ENCODE measurements at places on chromosomes 6 and 20. TPM values are rescaled to one million over a fixed set of nuclear protein-coding genes. Genes with fewer than 3 reads are reported as not detected.

GRCh38 chr6:44742828-44743372, 355.4 kb downstream of the CDC5L start:
- DNase-seq = no peak

- no peak for DNase-seq
Observed at GRCh38 chr20:39800111-39800510, 838.0 kb downstream of the DHX35 start.

DNA sequence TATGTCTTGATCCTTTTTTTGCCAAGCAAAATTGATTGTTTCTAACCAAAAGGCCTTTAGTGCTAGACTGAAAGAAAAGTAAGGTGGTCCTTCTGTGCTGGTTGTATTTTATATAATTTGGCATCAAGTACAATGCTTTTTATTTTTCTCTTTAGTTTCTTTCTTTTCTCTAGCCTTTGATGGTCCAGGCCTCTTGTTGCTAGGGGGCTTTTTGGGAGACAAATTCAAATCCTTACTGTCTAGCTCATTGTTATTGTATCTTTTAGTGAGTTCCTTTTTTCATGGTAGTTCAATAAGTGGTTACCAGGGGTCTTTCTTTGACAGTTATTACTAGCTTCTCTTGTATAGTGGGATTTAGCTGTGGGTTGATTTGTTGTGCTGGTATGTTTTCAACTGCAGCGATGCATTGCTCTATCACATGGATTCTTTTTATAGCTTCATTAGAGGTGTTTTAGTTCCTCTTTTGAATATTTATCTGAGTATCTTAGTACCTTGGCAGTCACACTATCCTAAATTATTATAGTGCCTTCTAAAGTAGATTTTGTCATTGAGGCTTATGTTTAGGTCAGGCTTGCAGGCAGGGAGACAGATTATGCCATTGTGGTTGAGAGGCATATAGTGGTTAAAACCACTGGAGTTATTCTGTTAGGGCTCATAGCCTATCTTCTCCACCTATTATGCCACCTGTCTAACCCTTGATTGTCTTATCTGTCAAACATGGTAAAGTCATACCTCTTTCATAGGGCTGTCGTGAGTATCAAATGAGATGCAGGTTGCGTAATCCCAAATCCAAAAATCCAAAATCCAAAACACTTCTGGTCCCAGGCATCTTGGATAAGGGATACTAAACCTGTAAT, 49.5 kb downstream of the KCNS1 start:
- DNase-seq = no peak

GRCh38 chr6:67300430-67301040, 1334.5 kb upstream of the ADGRB3 start:
- DNase-seq = no peak

The FLRT3 gene
- total RNA-seq = 0.22 TPM

The MYLK4 gene
- 0.51 TPM for total RNA-seq

Measured in cardiac septum (tissue), 1 donor.